ENCODE measurements at places on chromosomes 2 and 18.

DNA sequence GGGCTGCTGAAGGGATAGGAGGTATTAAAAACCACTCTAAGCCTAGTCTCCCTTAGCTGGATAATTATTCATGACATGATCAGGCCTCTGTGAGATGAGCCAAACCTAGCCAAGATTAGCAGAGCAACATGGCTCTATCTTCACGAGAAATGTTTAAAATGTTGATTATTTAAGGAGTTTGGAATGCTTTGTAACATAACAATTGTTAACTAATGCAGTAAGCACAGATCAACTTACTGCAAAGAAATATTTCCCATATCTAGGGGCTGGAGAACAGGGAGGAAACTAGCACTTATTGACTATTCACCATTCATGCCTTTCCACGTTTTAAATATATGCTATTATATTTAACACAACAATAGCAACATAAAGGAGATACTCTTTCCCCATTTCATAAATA is 833.7 kb upstream of the CHAC2 start:
- peak; percentile 5 for DNase-seq

DNA sequence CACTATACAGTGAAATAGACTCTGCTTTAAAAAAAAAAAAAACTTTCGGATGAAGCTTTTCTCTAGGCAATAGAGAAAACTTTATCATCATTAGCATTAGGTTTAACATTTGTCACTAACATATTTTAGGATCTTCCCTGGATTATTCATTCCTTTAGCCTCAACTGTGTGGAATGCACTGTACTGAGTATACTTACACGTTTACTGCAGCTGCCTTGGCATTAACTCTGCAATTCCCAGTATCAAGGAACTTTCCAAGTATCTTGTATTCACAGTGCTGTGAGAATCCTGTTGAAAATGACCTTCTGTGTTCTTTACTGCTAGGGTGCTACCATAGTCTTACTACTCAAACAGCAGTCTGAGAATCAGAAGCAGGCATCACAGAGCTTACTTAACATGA is 328.2 kb upstream of the COL3A1 start:
- DNase-seq, result peak; percentile 71

DNA sequence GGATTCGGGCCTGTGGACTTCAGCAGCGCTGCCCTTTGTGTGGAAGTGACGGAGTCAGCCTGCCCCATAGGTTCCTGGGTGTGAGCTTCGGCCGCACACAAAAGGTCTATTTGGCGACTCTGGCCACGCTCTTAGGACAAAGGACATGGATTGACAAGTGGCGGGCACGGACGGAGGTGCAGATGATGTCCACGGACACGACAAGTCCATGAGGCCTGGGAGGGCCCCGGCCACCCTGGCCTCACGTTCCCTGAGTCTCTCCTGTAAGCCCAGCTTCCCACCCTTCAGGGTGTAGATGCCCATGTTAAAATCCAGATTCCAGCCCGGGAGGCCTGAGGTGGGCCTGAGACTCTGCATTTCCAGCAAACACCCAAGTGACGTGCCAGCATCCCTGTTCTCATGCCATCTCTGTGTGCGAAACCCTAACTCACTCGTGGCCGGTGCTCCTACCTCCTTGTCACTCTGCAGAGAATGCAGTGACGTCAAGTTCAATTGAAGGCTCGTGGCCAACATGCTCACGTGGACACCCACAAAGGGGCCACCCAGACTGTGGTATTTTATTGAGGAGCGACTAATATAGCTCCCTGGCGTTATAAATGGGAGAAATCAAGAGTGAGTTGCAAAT is 111.7 kb downstream of the RTP5 start:
- DNase-seq, result no peak

DNA sequence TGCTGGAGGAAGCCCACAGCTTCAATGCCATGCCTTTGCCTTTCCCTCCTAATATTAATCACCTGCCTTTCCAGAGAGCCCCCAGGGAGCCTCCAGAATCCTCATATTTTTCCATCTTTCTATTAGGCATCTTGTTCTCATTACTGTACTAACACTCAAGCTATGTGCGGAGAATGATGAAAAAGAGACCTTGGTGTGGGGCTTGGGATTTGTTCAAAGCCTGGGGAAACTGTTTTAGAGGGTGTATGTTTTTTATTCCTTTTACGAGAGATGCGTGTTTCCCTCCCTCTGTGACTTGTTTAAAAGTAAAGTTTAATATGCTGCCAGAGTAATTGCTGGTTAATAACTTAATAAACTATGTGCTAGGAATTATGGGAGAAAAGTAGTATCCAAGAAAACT is 102.4 kb upstream of the ZFP36L2 start:
- peak; percentile 61 for DNase-seq

- peak; percentile 45 for DNase-seq
These were observed 15.6 kb upstream of the ASAP2 start for GRCh38 chr2:9191041-9191481.

GRCh38 chr2:215613280-215613679 is 177.4 kb upstream of the FN1 start:
- no peak for DNase-seq

- no peak for DNase-seq
These were observed 79.0 kb upstream of the TRIB2 start for GRCh38 chr2:12637754-12638153.

DNA sequence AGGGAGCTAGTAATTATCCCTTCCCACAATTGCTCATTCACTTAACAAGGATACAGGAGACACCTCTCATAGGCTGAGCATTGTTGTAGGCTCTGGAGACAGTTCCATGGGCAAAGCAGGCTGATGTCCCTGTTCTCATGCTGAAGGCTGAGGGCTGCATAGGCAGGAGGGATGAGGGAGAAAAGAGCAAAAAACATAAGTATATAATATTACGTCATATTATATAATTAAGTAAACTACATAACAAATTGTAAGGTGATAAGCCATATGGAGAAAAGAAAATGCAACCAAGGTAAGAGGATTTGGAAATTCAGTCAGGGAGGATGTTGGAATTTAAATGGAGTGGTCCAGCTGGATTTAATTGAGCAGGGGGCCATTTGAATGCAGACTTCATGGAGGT is 380.6 kb upstream of the ST6GAL2 start:
- DNase-seq, result no peak

GRCh38 chr2:196314780-196315179 is 143.4 kb upstream of the STK17B start:
- DNase-seq, result no peak

GRCh38 chr2:161063157-161063945 is 96.9 kb upstream of the TANK start:
- peak; percentile 60 for DNase-seq

DNA sequence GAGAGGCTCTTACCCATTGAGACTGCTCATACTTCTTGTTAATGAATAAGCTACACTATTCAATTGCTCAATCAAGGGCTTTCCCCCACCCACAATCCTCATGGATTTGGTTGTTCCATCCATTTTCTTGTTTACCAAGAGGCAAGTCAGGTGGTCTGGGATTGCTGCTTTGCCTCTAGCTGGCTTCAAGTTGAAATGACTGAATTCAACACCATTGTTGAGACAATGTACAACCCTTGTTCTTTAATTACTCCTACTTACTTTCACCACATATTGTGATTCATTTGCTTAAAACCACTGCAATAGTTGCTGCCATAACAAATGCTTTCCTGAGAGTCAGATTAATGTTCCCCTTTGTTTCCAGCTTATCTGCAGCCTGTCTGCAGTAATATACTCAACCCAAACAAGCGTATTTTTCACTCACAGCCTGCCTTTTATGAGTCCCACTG is 532.2 kb downstream of the RIT2 start:
- no peak for DNase-seq

GRCh38 chr18:51559198-51559901 is 361.9 kb upstream of the MEX3C start:
- DNase-seq, result no peak

DNA sequence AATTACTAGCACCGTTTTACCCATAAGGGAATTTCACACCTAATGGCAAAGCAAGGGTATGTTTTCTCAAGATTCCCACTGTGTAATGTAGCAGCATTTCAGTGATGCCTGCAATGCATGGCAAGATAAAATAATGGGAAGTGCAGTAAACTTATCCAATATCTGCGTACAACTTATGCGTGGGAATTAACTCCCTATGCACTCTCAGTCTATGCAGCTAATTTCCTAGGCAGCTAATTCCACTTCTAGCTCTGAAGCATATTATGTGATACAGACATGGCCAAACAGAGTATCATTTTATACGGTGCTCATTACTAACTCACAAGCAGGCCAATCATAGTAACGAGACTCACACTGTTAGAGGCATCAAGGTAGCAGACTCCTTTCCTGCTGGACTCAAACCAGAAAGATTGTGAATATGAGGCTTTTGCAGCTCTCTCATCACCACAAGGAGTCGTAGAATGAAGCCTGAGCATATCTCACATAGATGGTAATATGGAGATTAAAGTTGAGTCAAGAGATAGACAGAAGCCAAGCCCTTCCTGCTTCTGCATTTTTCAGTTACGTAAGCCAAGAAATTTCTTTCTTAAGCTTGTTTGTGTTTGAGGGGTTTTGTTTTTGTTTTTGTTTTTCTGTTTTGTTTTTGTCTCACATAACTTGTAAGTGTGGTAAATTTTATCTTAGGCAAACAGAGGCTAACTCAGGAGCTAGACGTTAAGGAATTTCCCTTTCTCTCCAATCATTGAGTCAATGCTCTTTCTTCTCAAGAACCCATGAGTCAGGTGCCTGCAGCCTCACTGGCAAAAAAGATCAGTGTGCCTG is 34.8 kb upstream of the ITGAV start:
- no peak for DNase-seq

- DNase-seq, result no peak
These were observed 8.2 kb upstream of the CHRNA1 start for GRCh38 chr2:174772472-174772801.

DNA sequence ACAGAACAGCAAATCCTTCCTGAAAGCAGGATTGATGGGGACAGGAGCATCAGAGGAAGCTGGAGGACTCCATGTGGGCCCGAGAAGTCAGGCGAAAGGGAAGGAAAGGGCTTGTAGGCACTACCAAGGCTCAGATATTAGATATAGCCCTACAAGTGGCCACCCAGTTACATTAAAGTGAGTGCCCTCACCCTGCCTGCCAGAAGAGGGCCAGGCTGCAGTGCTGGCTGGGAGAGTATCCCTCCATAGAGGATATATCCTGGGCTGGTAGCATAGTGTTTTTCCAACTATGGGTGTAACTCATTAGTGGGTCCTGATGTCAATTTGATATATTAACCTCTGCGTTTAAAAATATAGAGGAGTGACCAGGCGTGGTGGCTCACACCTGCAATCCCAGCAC is 285.2 kb downstream of the MYCN start:
- no peak for DNase-seq

GRCh38 chr2:42622943-42623676 is 54.7 kb downstream of the MTA3 start:
- DNase-seq, result no peak

All from fibroblast of skin of left biceps (primary cell).